ENCODE measurements at places on chromosomes 3 and 15. TPM values are rescaled to one million over a fixed set of nuclear protein-coding genes. Genes with fewer than 3 reads are reported as not detected.

Gene SMCO1
- not detected for polyA plus RNA-seq

Gene CCDC54
- polyA plus RNA-seq = 0.14 TPM

Gene CCDC51
- 11.3 TPM for polyA plus RNA-seq

Gene CTXN2
- not detected for polyA plus RNA-seq

Gene FAM227B
- polyA plus RNA-seq = 20.4 TPM

Gene CDCP1
- not detected for polyA plus RNA-seq

DNA sequence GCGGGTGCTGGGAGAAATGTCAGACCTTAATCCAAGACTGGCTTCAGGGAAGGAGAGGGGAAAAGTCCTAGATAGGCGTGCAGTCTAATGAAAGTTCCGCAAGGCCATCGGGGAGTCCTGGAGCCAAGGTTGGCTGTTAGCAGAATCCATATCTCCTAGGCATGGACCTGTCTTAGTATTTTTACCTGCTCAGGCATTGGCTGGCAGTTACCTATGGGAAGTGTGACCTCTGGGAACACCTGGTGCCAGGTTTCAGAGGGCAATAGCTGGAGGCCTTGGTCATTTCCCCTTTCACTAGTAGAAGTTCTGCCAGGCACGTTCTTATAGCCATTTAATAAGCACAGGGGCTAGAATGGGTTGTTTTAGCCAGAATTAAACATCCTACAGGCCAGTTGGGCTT, 330.8 kb upstream of the SEMA6D start:
- H3K36me3 ChIP-seq = no peaks in the 10 kb centered on the region
- no peak overlapping the region for H3K4me3 ChIP-seq
- no peak for DNase-seq
- no peaks in the 10 kb centered on the region for H3K27me3 ChIP-seq

- no peak overlapping the region for H3K27ac ChIP-seq
- H3K4me3 ChIP-seq = no peak overlapping the region
- no peaks in the 10 kb centered on the region for H3K36me3 ChIP-seq
- DNase-seq = no peak
- no peaks in the 10 kb centered on the region for H3K4me1 ChIP-seq
These were observed 19.6 kb downstream of the DUOX2 start for GRCh38 chr15:45094358-45094730.

GRCh38 chr3:40805456-40805855, 280.7 kb downstream of the ZNF621 start:
- no peaks in the 10 kb centered on the region for H3K4me1 ChIP-seq
- no peak for DNase-seq
- no peak overlapping the region for H3K4me3 ChIP-seq
- no peaks in the 10 kb centered on the region for H3K27me3 ChIP-seq
- H3K36me3 ChIP-seq = no peaks in the 10 kb centered on the region
- no peak overlapping the region for H3K27ac ChIP-seq

DNA sequence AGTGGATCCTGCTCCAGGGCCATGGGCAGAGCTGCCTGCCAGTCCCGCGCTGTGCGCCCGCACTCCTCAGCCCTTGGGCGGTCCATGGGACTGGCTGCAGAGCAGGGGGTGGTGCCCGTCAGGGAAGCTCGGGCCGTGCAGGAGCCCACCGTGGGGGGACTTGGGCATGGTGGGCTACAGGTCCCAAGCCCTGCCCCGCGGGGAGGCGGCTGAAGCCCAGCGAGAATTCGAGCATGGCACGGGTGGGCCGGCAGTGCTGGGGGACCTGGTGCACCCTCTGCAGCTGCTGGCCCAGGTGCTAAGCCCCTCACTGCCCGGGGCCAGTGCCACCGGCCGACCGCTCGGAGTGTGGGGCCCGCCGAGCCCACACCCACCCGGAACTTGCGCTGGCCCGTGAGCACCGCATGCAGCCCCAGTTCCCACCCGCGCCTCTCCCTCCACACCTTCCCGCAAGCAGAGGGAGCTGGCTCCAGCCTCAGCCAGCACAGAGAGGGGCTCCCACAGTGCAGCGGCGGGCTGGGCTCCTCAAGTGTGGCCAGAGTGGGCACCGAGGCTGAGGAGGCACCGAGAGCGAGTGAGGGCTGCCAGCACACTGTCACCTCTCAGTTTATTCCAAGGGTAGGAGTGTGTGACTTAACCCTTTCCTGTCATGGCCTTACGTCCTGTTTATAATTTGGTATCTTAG, 129.3 kb downstream of the TMEM108 start:
- no peak overlapping the region for H3K27ac ChIP-seq
- no peaks in the 10 kb centered on the region for H3K27me3 ChIP-seq
- no peaks in the 10 kb centered on the region for H3K36me3 ChIP-seq
- no peak overlapping the region for H3K4me3 ChIP-seq
- no peak for DNase-seq

GRCh38 chr3:139227165-139227564, 116.7 kb upstream of the MRPS22 start:
- no peak overlapping the region for H3K27ac ChIP-seq
- DNase-seq = no peak
- no peaks in the 10 kb centered on the region for H3K4me1 ChIP-seq

- H3K4me1 ChIP-seq = peaks cover 5% of the 10 kb centered on the region
- H3K27me3 ChIP-seq = no peaks in the 10 kb centered on the region
- no peaks in the 10 kb centered on the region for H3K36me3 ChIP-seq
- no peak overlapping the region for H3K4me3 ChIP-seq
- no peak overlapping the region for H3K27ac ChIP-seq
These were observed 327.4 kb downstream of the SHQ1 start for GRCh38 chr3:72520690-72521308.

DNA sequence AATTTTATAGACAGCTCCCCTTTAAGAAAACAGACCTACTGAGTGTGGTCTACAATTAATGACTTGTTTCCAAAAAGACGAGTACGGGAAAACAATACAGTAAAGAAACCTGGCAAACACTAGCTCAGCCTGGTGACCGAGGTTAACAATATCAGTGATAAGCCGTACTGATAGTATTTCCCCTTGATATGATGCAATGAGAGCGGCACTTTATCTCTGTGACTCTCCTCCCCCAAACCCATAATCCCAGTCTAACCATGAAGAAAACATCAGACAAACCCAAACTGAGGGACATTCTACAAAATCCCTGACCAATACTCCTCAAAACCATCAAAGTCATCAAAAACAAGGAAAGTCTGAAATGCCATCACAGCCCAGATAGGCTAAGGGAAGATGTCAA, 8.2 kb downstream of the DENND4A start:
- no peaks in the 10 kb centered on the region for H3K27me3 ChIP-seq
- peaks cover 23% of the 10 kb centered on the region for H3K4me1 ChIP-seq
- H3K4me3 ChIP-seq = no peak overlapping the region
- H3K36me3 ChIP-seq = no peaks in the 10 kb centered on the region

All from CD8-positive, alpha-beta memory T cell (primary cell).